GM12878 (cell line): ENCODE measurements at places on chromosomes 1 and 21. TPM values are rescaled to one million over a fixed set of nuclear protein-coding genes. Genes with fewer than 3 reads are reported as not detected.

DNA sequence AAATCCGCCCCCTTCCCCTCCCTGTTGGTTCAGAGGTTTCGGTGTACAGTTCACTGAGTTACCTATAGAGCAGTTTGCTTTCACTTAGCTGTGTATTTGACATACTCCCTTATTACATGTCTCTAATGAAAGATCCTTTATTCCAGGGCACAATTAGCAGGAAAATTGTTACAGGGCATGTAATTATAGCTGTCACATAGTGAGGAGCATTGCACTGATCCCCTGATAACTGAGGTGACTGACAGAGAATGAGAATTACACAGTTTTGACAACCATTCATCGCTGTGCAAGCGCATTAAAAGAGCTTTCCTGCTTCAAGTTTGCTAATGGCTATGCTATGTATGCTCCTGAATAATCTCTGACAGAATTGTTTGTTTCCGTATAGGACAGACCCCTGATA is 26.9 kb downstream of the DAP3 start:
- no peaks in the 10 kb centered on the region for H3K27me3 ChIP-seq

DNA sequence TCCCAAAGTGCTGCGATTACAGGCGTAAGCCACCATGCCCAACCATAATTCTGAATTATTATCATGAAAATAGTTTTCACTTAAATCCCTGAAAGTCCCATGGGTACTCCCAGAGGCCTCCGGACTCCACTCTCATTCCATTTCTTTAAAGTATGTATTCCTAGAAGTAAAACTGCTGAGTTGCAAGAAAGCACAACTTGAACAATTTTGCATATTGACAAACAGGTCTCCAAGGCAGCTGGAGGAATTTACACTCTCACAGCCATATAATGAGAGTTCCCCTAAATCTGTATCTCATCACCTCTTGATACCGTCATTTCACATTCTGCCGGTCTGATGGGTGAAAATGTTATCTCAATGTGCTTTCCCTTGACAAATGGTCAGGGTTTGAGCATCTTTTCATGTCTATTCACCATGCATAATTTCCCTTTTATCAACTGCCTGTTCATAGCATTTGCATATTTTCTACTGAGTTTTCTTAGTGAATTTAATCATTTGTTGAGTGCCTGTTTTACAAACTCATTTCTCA is 129.4 kb downstream of the SMYD3 start:
- no peaks in the 10 kb centered on the region for H3K36me3 ChIP-seq
- H3K27ac ChIP-seq: no peak overlapping the region
- no peaks in the 10 kb centered on the region for H3K27me3 ChIP-seq
- H3K4me1 ChIP-seq: no peaks in the 10 kb centered on the region
- no peak for DNase-seq

- H3K27ac ChIP-seq: no peak overlapping the region
- DNase-seq: no peak
- peaks cover 3% of the 10 kb centered on the region; the same call in 1 of the 2 replicates for H3K27me3 ChIP-seq
- H3K36me3 ChIP-seq: no peaks in the 10 kb centered on the region
- H3K4me1 ChIP-seq: no peaks in the 10 kb centered on the region
Measured at GRCh38 chr1:47532921-47533792, 95.3 kb downstream of the FOXD2 start.

- H3K27me3 ChIP-seq: no peaks in the 10 kb centered on the region
- peaks cover 10% of the 10 kb centered on the region for H3K4me1 ChIP-seq
- H3K36me3 ChIP-seq: peaks cover 5% of the 10 kb centered on the region
- H3K27ac ChIP-seq: no peak overlapping the region
Measured at GRCh38 chr1:22123901-22124404, 18.9 kb downstream of the WNT4 start.

GRCh38 chr1:165862448-165862847 is 35.0 kb downstream of the UCK2 start:
- H3K36me3 ChIP-seq: peaks cover 4% of the 10 kb centered on the region; the same call in 1 of the 2 replicates
- no peak for DNase-seq
- H3K4me3 ChIP-seq: no peak overlapping the region
- H3K27me3 ChIP-seq: no peaks in the 10 kb centered on the region
- peak overlapping the region; percentile 27 for H3K27ac ChIP-seq

GRCh38 chr1:60891765-60892164 is 190.6 kb upstream of the NFIA start:
- H3K4me1 ChIP-seq: no peaks in the 10 kb centered on the region
- no peak for DNase-seq
- no peaks in the 10 kb centered on the region for H3K36me3 ChIP-seq
- H3K4me3 ChIP-seq: no peak overlapping the region

MIXL1 gene
- total RNA-seq: 0.23 and 0.40 TPM in 2 replicates

DNA sequence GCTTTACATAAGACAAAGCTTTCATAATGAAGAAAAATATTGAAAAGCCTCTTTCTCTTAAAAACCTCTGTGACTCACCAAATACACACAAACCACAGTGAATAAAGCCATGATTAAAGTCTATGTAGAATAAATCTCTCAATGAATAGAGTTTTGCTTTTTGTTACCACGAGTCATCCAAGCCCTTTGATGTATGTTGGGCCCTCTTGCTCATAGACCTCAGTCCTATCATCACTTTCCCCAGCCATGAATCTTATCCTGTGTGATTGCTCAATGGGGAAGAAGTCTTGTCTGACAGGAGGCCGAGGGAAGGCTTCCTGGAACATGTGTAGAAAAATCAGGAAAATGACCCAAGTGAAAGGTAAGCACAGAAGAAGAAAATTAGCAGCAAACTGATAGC is 60.8 kb downstream of the NGF start:
- no peak for DNase-seq
- H3K4me3 ChIP-seq: no peak overlapping the region
- H3K27ac ChIP-seq: no peak overlapping the region
- H3K36me3 ChIP-seq: no peaks in the 10 kb centered on the region
- H3K4me1 ChIP-seq: no peaks in the 10 kb centered on the region
- H3K27me3 ChIP-seq: no peaks in the 10 kb centered on the region

HSD3B2 gene
- 0.45 and 0.56 TPM in 2 replicates for total RNA-seq

RPAP2 gene
- total RNA-seq: 20.4 and 22.7 TPM in 2 replicates

OR2G3 gene
- not detected in 2 replicates for total RNA-seq

DNA sequence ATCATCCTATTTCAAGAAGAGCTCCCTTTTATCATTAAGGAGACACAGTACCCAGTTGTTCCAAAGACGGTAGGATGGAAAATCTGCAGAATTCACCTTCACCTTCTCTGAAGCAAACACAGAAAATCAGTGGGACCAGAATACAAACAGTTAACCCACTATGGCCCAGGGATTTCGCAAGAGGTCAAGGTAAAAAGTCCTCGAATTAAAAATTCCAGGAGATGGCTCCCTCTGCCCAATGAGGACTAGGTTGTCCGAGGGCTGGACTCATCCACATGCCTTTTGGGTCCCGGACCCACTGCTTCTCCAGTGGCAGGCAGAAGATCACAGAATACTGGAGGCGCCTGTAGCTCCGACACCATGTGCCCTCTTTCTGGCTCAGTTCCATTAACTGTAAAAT is 42.9 kb downstream of the RCAN1 start:
- H3K4me3 ChIP-seq: no peak overlapping the region
- H3K27ac ChIP-seq: no peak overlapping the region
- H3K4me1 ChIP-seq: peaks cover 8% of the 10 kb centered on the region
- DNase-seq: no peak

TRIM46 gene
- total RNA-seq: 2.0 and 3.0 TPM in 2 replicates

DNA sequence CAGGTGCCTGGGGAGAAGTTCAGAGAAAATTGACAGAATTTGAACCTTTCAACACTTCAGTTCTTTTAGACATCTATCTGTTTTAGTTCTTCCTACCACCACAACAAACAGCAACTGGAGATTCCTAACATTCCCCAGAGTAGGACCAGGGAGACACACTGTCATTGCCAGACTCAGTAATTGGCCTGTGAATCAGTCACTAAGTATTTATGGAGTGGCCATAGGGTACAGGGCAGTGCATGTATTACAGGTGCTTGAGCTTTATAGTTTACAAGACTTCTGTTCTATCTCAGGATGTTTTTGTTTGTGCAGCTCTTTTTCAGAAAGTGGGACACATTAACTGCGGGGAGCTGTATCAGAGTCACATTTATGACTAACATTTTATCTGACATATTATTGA is 1.7 kb downstream of the CDC14A start:
- peaks cover 1% of the 10 kb centered on the region; the same call in 1 of the 2 replicates for H3K36me3 ChIP-seq
- no peak overlapping the region for H3K27ac ChIP-seq
- no peaks in the 10 kb centered on the region for H3K27me3 ChIP-seq
- no peak for DNase-seq
- peak overlapping the region; percentile 91 for H3K4me3 ChIP-seq

GRCh38 chr1:183279835-183280234 is 93.8 kb downstream of the LAMC2 start:
- H3K27ac ChIP-seq: no peak overlapping the region
- peaks cover 3% of the 10 kb centered on the region; the same call in 1 of the 2 replicates for H3K4me1 ChIP-seq

LHX8 gene
- total RNA-seq: not detected in 2 replicates

HCRTR1 gene
- not detected in 2 replicates for total RNA-seq

DNA sequence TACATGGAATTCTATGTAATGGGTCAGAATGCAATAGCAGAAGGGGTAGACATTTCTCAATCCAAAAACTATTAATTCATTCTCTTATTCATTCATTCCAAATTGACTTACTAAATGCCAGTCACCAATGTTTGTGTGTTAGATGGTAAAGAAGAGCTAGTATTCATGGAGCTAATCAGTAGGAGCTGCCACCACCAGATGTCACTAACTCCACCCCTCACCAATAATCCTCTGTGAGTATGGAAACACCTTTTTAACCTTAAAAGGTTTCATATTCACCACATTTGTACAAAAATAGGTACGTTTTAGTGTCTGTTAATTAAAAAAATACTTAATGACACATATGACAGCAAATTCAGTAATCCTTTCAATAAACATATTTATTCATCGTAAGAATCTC is 131.8 kb upstream of the PKN2 start:
- DNase-seq: no peak
- H3K27ac ChIP-seq: no peak overlapping the region
- H3K27me3 ChIP-seq: no peaks in the 10 kb centered on the region
- H3K4me3 ChIP-seq: no peak overlapping the region

- no peak for DNase-seq
- H3K4me1 ChIP-seq: no peaks in the 10 kb centered on the region
- no peaks in the 10 kb centered on the region for H3K27me3 ChIP-seq
- H3K36me3 ChIP-seq: no peaks in the 10 kb centered on the region
Measured at GRCh38 chr1:14679027-14679688, 80.7 kb downstream of the KAZN start.

TESK2 gene
- 6.2 and 7.1 TPM in 2 replicates for total RNA-seq

BSND gene
- 0.03 TPM in 1 of 2 replicates, not detected in the other for total RNA-seq

WDR64 gene
- total RNA-seq: not detected in 2 replicates

DNA sequence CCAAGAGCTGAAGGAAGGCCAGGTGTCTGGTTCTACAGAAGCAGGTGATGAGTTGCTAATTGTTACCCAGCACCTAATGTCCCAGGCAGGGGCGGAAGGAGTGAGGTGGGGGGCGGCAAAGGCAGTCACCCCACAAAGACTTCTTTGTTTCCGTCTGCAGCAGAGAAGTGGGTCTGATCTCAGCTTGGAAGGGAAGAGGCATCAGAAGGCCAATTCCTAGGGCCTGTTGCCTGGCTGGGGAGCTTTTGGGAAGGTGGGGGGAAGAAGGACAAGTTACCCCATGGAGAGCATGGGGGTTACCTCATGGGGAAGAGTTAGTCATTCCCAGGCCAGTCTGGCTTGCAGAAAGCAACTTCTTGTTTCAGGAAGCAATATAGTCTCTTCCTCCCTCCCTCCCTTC is 10.9 kb downstream of the IGSF21 start:
- H3K27ac ChIP-seq: no peak overlapping the region
- DNase-seq: no peak
- no peaks in the 10 kb centered on the region for H3K4me1 ChIP-seq
- no peaks in the 10 kb centered on the region for H3K36me3 ChIP-seq
- H3K27me3 ChIP-seq: no peaks in the 10 kb centered on the region; the same call in 1 of the 2 replicates

DNA sequence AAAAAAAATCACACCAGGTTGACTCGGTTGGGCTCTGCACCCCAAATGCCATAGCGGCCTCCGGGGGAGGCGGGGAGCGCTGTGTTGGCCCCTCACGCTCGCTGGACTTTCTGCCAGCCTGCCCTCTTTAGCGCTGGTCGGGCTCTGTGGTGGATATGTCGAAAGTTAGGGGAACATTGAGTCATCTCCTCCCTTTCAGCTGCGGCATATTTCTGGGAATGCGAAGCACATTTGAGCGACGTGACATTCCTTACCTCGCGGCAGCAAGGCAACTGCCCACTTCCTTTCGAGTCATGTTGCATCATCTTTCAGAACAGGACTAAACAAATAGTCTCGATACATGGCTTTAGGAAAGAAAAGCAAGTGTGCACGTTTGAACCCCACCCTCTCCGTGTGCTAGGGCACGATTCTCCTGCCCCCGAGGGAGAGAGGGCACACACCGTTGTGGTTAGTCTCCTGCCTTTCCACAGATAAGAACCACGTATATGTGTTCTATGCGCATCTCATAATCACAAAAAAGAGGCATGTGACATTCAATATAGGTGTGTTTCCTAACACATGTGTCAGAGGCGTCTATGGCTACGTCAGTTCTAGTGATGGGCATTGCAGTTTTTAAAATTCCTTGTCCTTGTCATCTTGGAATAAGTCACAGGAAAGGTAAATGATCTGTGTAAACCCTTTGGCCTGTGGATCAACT is 105.9 kb upstream of the SLC45A1 start:
- DNase-seq: no peak
- no peak overlapping the region for H3K4me3 ChIP-seq
- no peaks in the 10 kb centered on the region for H3K27me3 ChIP-seq

DNA sequence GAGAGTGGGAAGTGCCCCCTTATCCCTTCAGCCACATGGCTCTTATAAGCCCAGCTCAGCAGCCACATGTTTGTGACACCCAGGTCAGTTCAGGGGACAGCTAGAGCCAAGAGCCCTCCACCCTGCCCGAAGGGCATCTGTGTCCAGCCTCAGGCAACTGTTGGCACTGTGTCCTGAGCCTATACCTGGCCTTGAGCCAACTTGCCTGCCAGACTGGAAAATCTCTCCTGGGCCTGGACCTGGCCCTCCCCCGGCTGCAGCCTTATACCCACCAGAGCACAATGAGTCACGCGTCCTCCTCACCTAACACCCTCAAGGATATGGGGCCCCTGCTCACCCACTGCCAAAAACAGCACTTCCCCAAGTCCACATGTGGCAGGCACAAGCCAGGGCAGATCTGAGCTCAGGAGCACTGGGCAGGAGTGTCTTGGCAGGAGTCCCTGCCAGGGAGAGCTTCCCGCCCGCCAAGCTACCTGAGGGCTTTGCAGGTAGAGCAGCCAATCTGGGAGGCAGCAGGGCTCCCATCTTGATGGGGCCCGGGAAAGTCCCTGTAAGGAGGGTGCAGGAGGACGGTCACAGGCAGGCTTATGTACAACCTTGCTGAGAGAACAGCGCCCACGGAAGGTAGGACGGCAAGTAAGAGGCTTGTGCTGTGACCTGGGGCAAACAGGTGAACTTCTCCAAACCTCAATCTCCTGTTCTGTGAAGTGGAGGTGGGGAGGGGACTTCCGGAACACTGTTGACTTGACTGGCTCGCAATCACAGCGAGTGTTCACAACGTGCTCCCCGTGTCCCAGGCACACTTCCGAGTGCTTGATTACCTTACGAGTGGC is 19.8 kb upstream of the HSPG2 start:
- H3K4me3 ChIP-seq: no peak overlapping the region
- no peak for DNase-seq
- H3K27me3 ChIP-seq: no peaks in the 10 kb centered on the region
- H3K36me3 ChIP-seq: no peaks in the 10 kb centered on the region
